H1 (cell line): ENCODE measurements at places on chromosomes 2 and 18. TPM values are rescaled to one million over a fixed set of nuclear protein-coding genes. Genes with fewer than 3 reads are reported as not detected.

GRCh38 chr2:111138839-111139238, 18.1 kb downstream of the BCL2L11 start:
- H3K4me3 ChIP-seq, result no peak overlapping the region
- DNase-seq, result no peak
- no peaks in the 10 kb centered on the region for H3K27me3 ChIP-seq
- H3K4me1 ChIP-seq, result no peaks in the 10 kb centered on the region

TUBB8B gene
- 0.36 and 0.60 TPM in 2 replicates for total RNA-seq

DNA sequence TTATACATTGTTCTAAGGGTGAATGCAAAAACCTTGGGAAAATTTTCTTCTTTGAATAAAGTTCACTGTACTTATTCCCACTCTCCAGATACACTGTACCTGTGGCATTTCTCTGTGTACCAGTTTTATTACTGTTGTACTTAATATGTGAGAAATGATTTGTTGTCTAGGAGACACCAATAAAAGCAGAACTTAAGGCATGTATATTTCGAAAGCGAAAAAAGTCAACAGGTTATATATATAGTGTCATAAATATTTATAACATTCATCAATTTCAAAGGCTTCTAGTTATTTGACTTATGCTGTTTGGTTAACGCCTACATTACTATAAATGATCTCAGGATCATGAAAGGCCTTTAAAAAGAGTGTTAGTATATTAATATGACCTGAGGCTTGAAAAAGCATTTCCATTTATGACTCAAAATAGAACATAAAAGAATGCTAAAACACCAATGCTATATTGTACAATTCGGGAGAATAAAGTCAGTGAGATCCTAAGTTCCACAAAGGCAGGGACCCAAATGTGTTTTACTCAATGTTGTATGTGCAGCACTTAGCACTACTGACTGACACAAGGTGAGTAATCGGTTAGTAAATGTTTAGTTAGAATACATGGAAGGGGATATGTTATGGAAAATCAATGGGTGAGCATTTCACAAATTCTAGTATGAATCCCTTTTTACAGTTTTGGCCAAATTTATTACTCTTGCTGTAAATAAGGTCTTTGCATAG, 32.2 kb upstream of the HNRNPA3 start:
- H3K36me3 ChIP-seq, result no peaks in the 10 kb centered on the region
- H3K4me1 ChIP-seq, result no peaks in the 10 kb centered on the region
- H3K4me3 ChIP-seq, result no peak overlapping the region
- H3K27ac ChIP-seq, result no peak overlapping the region
- no peaks in the 10 kb centered on the region for H3K27me3 ChIP-seq

GREB1 gene
- 41.7 and 43.4 TPM in 2 replicates for total RNA-seq

DNA sequence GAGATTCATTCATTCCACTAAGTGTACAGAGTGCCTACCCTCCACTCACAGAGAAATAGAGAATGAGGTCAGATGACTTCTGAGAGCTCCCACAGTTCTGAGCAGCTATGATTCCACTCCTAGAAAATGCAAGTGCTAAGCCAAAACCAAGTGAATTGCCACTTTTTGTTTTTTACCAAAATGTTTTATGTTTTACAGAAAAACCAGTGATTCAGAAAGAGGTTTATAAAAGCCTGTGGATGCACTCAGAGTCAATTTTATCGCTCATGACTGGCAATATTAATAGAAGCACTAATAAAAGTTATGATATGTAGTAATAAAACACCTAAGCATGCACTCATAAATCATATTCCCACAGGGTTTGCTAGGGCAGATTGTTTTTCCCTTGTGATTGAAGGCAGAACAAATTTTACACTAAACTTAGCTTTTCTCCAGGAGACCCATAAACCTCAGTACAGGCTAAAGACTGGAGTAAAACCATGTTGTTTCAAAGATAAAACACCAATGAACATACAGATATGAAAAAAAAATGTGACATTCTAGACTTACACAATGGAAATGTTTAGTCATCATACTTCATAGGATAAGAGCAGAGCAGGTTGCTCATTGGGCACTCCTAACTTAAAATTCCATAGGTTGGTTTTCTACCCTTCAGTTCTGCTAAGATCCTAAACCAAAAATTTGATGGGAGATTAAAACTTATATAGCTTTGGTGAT, 67.5 kb downstream of the PDK1 start:
- H3K27ac ChIP-seq, result no peak overlapping the region
- no peaks in the 10 kb centered on the region; the same call in 1 of the 2 replicates for H3K36me3 ChIP-seq
- no peaks in the 10 kb centered on the region for H3K4me1 ChIP-seq
- DNase-seq, result no peak
- H3K27me3 ChIP-seq, result no peaks in the 10 kb centered on the region

BOLL gene
- total RNA-seq, result not detected in 2 replicates
